ENCODE measurements at places on chromosomes 3 and 15.

DNA sequence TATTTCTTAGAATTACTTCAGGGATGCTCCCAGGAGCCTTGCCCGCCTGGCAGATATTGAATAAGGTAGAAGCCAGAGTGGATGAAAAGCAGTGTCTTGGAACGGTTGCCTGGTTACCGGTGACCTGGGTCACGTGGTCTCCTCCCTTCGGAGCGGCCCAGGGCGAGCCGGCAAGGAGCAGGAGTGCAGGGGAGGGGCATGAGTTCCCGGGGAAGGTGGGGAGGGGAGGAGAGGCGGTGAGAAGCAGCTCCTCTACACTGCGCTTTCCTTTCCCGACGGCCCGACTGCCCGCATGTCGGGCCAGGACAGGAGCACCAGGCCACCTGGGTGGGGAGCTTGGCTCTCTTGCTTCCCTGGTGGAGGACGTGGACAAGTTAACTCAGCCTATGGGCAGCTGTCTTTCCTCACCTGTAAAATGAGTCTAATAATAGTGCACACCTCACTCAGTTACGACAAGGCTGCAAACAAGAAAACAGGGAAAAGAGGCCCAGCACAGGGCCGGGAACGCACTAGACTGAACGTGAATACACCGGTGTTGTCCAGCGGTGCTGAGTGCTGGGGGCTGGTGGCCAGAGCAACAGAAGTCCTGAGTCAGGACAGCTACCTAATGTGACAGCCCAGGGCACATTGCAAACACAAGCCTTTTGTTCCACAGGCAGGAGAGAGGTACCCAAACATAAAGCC lies 198.3 kb downstream of the ADAMTS9 start:
- DNase-seq: no peak

DNA sequence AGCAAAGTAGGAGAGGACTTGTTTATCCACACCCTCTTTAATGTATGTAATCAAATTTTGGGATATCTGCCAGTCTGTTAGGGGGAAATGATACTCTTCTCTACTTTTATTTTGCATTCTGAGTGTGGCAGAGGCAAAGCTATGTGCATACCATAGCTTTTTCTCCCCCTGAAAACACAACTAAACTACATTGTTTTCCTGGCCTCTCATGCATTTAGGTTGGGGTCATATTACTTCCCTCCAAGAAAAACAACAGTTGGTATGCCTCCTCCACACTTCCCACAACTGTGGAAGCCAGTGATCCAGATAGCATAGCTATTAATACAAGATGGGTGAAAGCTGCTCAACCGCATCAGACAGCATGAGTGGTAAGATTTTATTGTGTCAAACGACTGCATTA lies 6.9 kb downstream of the RPL15 start:
- no peak for DNase-seq

GRCh38 chr3:168996622-168997021 lies 666.9 kb downstream of the MECOM start:
- DNase-seq: no peak

DNA sequence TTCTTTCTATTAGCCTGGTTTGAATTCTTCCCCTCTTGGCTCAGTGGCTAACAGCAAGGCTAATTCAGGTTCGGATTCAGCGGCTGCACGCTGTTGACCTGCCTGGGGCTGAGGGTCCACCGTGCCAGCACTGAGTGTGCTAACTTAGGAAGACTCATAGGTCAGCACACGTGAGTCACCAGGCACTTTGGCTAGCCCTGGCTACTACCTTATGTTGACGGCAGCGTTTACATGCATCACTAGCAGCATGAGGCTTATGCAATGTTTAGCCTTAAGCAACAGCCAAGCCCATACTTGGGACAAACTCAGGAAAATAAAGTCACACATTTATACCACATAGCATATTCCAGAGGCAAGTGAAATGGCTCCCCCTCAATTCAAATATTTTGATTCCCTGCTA lies 137.7 kb downstream of the RAB11A start:
- DNase-seq: no peak
